Activated T-helper 2 cell treated with anti-CD3 and anti-CD28 coated beads, Interferon-gamma antibody, Interleukin-2, Interleukin-4, amounts not matched to agents 10 μg/mL and 5 μg/mL and 100 μg/mL, durations not matched to agents 14 hours and 24 hours and 36 hours (primary cell): ENCODE measurements at places on chromosomes 16 and 17. TPM values are rescaled to one million over a fixed set of nuclear protein-coding genes. Genes with fewer than 3 reads are reported as not detected.

- H3K4me3 ChIP-seq = no peak overlapping the region
- no peaks in the 10 kb centered on the region for H3K36me3 ChIP-seq
- H3K27me3 ChIP-seq = no peaks in the 10 kb centered on the region
- no peak overlapping the region for H3K27ac ChIP-seq
- H3K4me1 ChIP-seq = peaks cover 6% of the 10 kb centered on the region
Measured at GRCh38 chr17:7111784-7112509, 2.7 kb downstream of the ASGR2 start.

- DNase-seq = no peak
- H3K27me3 ChIP-seq = no peaks in the 10 kb centered on the region
- no peak overlapping the region for H3K27ac ChIP-seq
- no peaks in the 10 kb centered on the region for H3K36me3 ChIP-seq
Measured at GRCh38 chr17:63222655-63223054, 223.5 kb downstream of the CYB561 start.

DNA sequence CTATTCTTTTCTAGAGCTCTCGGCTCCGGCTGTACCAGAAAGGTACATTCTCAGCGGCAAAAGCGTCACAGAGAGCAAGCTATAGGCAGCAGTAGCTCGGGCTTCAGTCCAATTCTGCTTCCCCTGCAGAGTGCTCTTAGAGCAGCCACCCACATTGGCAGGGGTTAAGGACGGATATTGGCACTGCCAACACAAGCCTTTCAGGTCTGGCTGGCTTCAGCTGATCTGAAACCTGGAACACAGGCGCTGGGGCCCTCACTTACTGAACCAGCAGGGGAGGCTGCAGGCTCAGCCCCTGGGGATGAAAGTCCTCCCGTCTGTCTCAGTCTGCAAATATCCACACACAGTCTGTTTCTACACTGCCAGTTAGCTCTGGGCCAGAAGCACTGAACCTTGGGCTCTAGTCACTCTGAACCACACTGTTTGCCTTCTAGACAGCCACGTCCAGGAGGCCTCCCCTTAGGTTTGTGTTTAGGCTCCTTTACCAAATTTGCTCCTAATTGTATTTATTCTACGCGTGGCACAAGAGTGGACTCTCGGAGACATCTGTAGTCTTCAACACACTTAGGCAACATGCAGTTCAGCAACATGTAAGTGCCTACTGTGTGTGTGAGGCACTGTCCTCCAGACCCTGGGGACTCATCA is 40.1 kb downstream of the HIC1 start:
- no peak for DNase-seq
- H3K36me3 ChIP-seq = peaks cover 25% of the 10 kb centered on the region
- H3K4me3 ChIP-seq = no peak overlapping the region
- peaks cover 42% of the 10 kb centered on the region for H3K4me1 ChIP-seq
- no peak overlapping the region for H3K27ac ChIP-seq
- H3K27me3 ChIP-seq = no peaks in the 10 kb centered on the region

- no peak for DNase-seq
- no peaks in the 10 kb centered on the region for H3K4me1 ChIP-seq
- H3K4me3 ChIP-seq = no peak overlapping the region
- H3K27me3 ChIP-seq = peaks cover 4% of the 10 kb centered on the region
Measured at GRCh38 chr16:73485880-73486279, 438.0 kb upstream of the ZFHX3 start.

DNA sequence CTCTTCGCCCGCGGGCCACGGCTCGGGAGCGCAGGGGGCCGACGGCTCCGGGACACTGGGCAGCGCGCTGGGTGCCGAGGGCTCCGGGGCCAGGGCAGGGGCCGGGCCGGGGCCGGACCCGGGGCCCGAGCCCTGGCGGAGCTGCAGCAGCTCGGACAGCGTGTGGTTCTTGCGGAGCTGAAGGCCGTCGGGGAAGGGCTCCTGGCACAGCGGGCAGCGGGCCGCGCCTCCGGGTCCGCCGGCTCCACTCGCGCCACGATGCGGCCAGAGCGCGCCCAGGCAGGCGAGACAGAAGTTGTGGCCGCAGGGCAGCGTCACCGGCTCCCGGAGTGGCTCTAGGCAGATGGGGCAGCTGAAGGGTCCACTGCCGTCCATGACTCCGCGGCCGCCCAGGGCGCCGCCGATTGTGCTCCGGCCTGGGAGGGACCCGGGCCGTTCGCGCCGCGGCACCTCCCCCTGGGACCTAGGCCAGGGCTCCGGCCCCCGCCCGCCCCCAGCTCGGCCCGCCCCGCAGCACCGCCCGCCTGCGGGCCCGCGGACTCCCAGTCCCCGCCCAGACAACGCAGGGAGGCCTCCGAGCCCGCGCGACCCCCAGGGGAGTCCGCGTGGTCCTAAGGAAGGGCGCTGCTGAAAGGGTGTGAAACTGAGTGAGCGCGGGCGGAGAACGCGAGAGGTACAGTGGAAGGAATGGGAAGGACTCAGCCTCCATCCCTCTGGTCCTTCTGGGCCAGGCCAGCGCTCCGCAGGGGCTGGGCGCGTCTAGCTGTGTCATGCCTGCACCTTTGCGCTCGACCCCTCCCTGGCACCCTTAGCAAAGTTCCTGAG is at the start of gene TRIM47:
Gene TRIM47, minus strand, starts transcription at position 408 of the 825 bp plus-strand sequence. Its CDS starts 33 bp downstream, at position 375.
- peak within 1 kb of the TSS; percentile 93 for H3K27ac ChIP-seq
- peak within 1 kb of the TSS; percentile 92 for H3K4me3 ChIP-seq
- H3K27me3 ChIP-seq = peaks cover 8% of the 10 kb centered on the region
- H3K36me3 ChIP-seq = peaks cover 18% of the 10 kb centered on the region
- peaks cover 30% of the 10 kb centered on the region for H3K4me1 ChIP-seq

- no peak overlapping the region for H3K27ac ChIP-seq
- no peak for DNase-seq
- peaks cover 1% of the 10 kb centered on the region for H3K4me1 ChIP-seq
- H3K36me3 ChIP-seq = no peaks in the 10 kb centered on the region
Measured at GRCh38 chr16:82456683-82457082, 170.1 kb upstream of the CDH13 start.

GRCh38 chr17:39196808-39197291 is 619 bp downstream of the CACNB1 start:
- H3K27ac ChIP-seq = no peak overlapping the region
- DNase-seq = no peak
- peaks cover 32% of the 10 kb centered on the region for H3K4me1 ChIP-seq

DNA sequence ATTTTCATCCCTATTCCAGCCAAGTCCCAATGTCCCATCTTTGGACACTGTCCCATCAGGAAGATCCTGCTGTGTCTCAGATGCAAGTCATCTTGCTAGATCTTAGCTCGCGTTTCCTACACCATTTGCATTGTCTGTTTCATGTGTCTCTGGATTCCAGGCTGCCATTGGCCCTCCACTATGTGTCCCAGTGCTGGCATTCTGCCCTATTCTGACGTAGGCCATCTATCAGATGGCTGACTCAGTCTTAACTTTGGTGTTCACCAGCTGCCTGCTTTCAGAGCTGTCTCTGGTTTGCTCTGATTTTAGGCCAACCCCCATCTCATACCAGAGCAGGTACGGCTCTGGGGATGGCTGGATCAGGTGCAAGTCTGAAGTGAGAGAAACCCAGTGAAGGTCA is 300.9 kb upstream of the ASIC2 start:
- no peaks in the 10 kb centered on the region for H3K36me3 ChIP-seq
- peaks cover 6% of the 10 kb centered on the region for H3K27me3 ChIP-seq
- no peak for DNase-seq
- H3K4me1 ChIP-seq = no peaks in the 10 kb centered on the region
- no peak overlapping the region for H3K27ac ChIP-seq
- H3K4me3 ChIP-seq = no peak overlapping the region

- no peak overlapping the region for H3K4me3 ChIP-seq
- no peaks in the 10 kb centered on the region for H3K27me3 ChIP-seq
- no peak for DNase-seq
- H3K36me3 ChIP-seq = no peaks in the 10 kb centered on the region
Measured at GRCh38 chr16:83717814-83718213, 90.0 kb upstream of the HSBP1 start.

- no peaks in the 10 kb centered on the region for H3K27me3 ChIP-seq
- H3K36me3 ChIP-seq = no peaks in the 10 kb centered on the region
- H3K27ac ChIP-seq = peak overlapping the region; percentile 89
- DNase-seq = peak; percentile 55
- peak overlapping the region; percentile 9 for H3K4me3 ChIP-seq
Measured at GRCh38 chr16:68756239-68756915, 19.3 kb downstream of the CDH1 start.

GRCh38 chr16:78759596-78759995 is 660.1 kb downstream of the WWOX start:
- peaks cover 6% of the 10 kb centered on the region for H3K4me1 ChIP-seq
- no peak overlapping the region for H3K27ac ChIP-seq
- H3K27me3 ChIP-seq = peaks cover 8% of the 10 kb centered on the region
- no peaks in the 10 kb centered on the region for H3K36me3 ChIP-seq
- no peak for DNase-seq

Gene ACAP1
- 361 and 382 TPM in 2 replicates for total RNA-seq

Gene SULT1A2
- total RNA-seq = 0.32 and 0.39 TPM in 2 replicates

Gene HOXB1
- not detected in 2 replicates for total RNA-seq

Gene CACNG1
- total RNA-seq = not detected in 2 replicates

Gene PPM1E
- 0.05 TPM in 1 of 2 replicates, not detected in the other for total RNA-seq
